NCI-H460 (cell line): ENCODE measurements at places on chromosomes 2 and 18.

GRCh38 chr2:184187421-184187971, 410.8 kb upstream of the ZNF804A start:
- DNase-seq, result no peak

GRCh38 chr2:85903849-85904248, 15.1 kb upstream of the ST3GAL5 start:
- DNase-seq, result no peak

DNA sequence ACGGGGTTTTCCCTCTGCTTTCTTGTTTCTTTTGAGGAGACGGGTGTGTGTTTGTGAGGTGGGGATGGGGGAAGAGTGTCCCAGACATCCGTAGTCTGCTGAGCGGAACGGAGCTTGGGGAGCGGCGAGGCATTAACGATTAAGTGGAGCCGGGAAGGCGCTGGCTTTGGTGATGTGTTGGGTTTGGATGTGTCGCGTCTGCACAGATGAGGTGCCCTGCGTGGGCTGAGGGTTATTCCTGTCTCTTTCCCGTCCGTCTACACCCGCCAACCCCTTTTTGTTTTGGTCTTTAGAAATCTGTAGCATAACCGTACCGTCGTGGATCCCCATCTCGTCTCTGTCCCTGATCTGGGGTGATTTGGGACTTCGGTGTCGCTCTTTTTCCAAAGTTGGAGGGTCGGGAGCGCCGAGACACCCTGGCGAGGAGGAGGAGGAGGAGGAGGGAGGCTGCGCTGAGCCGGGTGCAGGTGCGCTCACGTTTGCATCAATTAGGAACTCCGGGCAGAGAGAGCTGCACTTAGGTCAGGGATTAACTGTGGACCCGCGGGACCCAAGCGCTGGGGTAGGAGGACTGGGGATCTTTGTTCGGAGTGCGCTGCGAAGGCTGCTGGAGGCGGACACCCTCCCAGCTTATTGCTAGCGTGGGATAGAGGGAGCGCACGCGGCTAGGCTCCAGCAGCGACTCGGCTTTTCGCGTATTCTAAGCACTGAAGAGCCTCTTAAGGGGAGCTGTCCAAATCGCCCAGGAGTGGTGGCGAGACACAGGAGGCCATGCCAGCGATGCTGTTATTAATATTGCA, 720.3 kb downstream of the DPP10 start:
- no peak for DNase-seq

DNA sequence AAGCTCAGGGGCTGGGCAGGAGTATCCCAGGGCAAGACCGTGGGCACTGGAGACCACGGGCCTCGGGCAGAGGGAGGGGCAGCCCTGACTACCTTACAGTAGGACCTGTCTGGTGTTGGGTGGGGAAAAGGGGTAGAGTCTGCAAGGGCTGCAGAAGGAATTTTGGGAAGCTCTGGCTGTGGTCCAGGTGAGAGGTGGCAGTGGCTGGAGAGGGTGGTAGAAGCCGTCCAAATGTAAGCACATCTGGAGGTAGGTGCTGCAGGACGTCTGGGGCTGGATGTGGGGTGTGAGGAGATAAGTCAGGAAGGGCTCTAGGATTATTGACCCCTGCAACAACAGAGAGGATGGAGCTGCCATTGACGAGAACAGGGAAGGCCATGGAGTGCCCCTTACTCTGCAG, 486.7 kb downstream of the EIPR1 start:
- DNase-seq, result no peak

GRCh38 chr2:231411237-231411636, 15.7 kb downstream of the B3GNT7 start:
- DNase-seq, result no peak

DNA sequence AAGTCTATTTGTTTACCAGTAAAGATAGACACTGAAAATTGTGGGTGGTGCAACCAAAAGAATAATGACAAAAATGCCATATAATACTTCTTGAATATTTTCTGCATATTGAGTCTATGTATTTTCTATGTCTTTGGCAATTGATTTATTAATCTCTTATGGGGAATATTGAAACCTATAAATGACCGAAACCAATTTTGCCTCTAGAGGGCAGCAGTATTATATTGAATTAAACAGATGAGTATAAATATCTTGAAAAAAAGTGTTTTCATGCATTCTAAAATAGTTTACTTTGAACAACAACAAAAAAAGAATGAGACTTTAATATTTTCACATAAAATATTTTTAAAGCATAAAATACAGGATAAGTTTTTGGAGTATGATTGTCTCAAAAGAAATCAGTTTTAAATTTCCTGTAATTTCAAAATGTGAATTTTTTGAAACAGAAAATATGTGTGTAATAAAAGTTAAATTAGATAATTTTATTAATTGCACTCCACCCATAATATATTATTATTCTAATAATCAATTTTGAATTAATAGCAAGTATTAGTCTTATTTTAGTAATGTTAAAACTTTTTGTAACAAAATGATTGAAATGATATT, 49.9 kb upstream of the CALCRL start:
- no peak for DNase-seq
